CD4-positive, alpha-beta T cell treated with Interleukin-4 for 4 hours (primary cell): ENCODE measurements at places on chromosomes 7 and 10.

DNA sequence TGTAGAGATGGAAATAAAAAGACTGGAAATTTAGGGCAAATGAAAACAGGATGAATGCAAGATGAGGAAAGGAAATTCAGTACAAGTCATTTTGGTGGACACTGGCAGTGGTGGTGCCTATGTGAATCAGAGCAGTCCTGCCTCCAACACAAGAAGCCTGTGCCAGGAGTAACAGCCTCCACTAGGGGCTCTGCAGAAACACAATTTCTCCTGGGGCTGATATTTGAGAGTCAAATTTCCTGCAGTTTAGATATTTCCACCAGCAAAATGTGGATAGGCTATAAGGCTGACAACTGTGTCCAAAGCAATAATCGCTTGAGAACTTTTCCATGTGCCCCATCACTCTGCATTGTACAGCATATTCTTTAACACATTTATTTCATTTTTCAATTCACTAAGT is 4.7 kb upstream of the PLXDC2 start:
- DNase-seq = no peak

DNA sequence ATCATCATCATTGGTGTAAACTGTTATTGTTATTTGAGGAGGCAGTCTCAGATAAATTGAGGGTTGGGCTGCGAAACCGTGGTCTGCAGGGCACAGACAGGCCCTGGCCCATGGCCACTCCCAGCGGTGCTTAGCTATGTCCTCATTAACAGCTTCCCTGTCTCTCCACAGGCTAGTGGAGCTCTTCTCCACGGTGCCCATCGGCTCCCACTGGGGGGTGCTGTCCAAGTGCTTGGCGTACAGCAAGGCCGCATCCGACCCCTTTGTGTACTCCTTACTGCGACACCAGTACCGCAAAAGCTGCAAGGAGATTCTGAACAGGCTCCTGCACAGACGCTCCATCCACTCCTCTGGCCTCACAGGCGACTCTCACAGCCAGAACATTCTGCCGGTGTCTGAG is 21.6 kb downstream of the GPR26 start:
- no peak for DNase-seq

- no peak for DNase-seq
These were observed 40.4 kb downstream of the MTURN start for GRCh38 chr7:30175180-30175579.

DNA sequence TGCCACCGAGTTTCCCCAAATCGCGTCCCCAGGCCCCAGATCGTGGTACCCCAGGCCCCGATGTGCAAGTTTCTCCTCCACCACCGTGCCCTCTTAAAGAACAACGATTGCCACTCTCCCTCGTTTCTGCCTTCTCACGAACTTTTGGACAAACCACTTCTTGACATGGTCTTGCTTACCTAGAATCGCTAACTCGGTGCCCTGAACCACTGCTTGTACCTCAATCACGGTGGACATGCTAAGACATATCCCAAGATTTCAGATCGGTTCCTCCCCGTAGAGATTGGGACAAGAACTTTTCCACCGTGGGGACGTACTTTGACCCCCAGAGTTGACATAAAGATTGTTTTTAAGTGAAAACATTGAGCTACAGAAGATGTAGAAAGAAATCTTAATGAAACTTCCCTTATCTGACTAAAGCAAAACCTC is 477 bp upstream of the ZC3HAV1 start:
- no peak for DNase-seq

DNA sequence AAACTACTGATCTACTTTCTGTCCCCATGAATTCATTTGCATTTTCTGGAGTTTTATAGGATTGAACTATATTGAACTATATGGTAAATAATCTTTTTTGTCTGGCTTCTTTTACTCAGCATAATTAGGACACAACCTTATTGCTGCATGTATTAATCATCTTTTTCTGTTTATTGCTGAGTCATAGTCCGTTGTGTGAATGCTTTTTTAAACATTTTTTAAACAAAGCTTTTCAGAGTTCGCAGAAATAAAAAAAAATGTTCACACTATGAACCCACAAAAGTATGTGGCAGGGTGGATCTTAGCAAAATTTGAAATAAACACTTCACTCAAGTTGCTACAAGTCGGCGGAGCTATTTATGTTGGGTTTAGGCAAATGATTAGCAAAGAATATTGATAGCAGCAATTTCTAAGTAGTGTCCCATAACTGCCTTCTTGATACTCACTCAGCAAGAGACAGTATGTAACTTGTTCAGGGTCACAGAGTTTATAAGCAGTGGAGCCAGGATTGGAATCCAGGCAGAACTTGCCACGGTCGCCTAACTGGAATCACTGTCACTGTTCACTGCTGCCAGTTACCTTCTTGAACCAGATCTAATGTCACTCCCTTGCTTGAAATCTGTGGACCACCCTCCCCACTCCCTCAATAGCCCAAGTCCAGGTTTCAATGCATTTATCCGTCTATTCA is 5.6 kb downstream of the CH25H start:
- no peak for DNase-seq

- DNase-seq = no peak
These were observed 292.9 kb downstream of the BAMBI start for GRCh38 chr10:28970231-28970630.

- no peak for DNase-seq
These were observed 31.0 kb downstream of the PDE1C start for GRCh38 chr7:32039000-32039756.

DNA sequence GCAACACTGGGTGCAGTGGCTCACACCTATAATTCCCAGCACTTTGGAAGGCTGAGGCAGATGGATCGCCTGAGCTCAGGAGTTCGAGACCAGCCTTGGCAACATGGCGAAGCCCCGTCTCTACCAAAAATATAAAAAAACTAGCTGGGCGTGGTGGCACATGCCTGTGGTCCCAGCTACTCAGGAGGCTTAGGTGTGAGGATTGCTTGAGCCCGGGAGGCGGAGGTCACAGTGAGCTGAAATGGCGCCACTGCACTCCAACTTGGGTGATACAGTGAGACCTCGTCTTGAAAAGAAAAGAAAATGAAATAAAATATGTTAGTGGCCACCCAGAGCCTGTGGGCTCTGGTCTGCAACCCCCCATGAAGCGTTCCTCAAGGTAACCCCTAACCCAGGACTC is 13.3 kb downstream of the ITPRIP start:
- DNase-seq = no peak

DNA sequence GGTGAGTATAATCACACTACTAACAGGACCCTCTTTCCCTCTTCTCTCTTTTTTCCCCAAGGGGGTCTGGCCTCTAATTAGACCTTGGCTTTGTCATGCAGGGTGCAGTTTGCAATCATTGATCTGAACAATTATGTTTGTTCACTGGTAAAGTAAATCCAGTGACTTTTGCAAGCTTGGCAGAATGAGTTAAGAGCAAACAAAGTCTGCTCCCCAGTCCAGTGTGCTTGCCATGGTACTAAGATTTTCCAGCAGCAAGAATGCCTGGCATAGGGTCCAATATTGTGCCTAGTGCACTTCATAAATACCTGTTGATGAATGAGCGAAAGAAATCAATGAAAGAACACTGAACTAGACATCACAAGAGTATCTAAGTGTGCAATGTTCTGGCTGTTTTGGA is 43.9 kb downstream of the PLXDC2 start:
- no peak for DNase-seq

GRCh38 chr7:116671681-116672595 is at the start of gene MET:
MET (plus strand) TSS chr7:116672196; CDS start chr7:116699085, 26,889 bp downstream.
- no peak for DNase-seq

DNA sequence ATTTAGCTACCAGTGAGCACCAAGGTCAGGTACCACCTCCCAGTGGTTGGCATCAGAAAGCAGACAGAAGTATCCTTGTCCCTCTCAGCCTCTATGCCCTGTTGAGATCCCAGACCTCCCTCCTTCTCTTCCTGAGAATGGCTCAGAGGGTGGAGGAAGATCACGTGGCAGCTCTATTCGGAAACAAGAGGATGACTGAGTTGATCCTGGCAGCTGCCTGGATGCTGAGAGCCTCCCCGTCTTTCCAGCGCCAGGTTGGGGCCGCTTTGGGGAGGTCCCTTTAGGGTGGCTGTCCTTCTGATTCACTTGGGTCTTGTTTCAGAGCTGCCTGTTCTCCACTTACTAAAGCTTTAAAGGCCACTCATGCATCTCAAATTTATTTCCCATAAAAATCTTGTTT is 36.9 kb upstream of the NPFFR1 start:
- no peak for DNase-seq

GRCh38 chr10:78623578-78624215 is 445.1 kb upstream of the ZMIZ1 start:
- no peak for DNase-seq

GRCh38 chr7:31234836-31235605 is 105.5 kb downstream of the NEUROD6 start:
- no peak for DNase-seq

GRCh38 chr7:6453734-6454133 is 6.0 kb upstream of the DAGLB start:
- no peak for DNase-seq

DNA sequence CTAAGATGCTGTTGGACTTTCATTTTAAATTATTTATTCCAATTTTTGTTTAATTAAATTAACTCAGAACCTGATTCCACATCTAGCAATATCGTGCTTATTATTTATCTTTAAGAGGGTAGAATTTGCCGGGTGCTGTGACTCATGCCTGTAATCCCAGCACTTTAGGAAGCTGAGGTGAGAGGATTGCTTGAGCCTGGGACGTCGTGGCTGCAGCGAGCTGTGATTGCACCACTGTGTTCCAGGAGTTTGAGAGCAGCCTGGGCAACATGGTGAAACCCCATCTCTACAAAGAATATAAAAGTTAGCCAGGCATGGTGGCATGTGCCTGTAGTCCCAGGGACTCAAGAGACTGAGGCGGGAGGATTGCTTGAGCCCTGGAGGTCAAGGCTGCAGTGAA is 47.8 kb downstream of the ZFAND4 start:
- no peak for DNase-seq

DNA sequence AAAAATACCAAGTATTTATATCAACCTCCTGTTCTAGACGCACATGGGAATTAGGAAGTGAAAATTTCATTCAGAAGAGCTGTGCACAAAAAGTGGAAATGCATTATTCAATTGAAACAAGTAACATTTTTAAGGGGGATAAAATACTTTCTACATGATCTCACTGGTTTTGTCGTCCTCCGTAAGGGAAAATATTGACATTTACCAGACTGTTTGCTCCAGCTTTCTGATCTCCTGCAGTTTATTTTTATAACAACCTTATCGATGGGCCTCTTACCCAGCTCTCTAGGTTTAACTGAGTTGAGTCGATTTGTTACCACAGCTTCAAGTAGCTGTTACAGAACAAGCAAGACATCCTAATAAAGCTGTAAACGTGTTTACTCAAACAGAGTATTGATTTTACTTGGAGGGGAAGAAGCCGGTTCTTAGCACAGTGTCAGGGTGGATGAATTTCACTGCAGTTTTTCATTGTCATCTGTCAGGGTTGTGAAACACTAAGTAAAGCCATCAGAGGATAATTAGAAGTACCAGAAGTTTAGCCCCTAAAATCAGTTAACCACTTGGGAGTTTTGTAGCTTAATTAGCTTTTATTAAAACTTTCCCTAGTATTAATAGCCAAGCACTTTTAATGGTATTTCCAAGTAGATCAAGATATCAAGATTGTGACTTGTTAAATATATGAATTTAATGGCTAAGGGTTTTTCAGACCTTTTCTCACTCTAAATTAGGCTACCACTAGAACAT is 142.6 kb upstream of the KAT6B start:
- DNase-seq = no peak

DNA sequence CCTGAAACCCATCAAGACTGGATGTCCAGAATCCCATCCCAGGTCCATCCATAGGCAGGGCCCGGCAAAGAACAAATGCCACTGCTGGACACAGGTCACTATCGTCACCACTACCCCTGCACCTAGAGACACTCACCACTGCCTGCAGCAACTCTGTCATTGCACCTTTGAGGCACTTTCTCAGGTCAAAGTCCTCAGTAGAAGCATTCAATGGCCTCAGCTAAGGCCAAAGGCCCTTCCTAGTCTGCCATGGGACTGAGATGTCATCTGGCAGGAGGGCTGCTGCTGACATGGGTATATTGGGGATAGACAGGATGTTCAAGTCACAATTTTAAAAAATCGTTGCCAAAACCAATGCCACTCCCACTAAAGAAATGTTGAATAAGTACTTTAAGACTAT is 58.7 kb downstream of the GPAM start:
- DNase-seq = no peak

DNA sequence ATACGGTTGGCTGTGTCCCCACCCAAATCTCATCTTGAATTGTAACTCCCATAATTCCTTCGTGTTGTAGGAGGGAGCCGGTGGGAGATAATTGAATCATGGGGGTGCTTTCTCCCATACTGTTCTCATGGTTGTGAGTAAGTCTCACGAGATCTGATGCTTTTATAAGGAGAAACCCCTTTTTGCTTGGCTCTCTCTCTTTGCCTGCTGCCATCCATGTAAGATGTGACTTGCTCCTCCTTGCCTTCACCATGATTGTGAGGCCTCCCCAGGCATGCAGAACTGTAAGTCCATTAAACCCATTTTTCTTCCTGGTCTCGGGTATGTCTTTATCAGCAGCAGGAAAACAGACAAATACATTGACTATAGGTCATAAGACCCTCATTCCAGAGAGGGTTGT is 15.9 kb upstream of the ST8SIA6 start:
- no peak for DNase-seq

- DNase-seq = no peak
These were observed 162.7 kb downstream of the DIP2C start for GRCh38 chr10:526651-527312.

DNA sequence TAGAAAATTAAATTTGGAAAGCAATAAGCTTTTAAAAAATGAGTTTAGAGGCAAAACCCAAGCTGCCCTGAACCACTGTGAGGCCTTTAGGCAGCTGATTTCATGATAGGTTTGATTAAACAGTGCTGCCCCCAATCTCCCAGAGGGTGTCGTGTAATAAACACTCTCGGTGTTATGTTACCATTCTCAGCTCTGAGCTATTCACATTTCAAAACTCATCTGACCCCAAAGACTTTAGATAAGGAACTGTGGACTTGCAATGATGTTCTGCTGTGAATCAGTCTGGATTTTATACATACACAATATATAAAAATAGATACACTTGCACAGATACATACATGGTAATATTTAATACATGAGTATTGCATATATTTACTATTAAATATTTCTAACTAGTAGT is 120.4 kb downstream of the MALRD1 start:
- DNase-seq = no peak

DNA sequence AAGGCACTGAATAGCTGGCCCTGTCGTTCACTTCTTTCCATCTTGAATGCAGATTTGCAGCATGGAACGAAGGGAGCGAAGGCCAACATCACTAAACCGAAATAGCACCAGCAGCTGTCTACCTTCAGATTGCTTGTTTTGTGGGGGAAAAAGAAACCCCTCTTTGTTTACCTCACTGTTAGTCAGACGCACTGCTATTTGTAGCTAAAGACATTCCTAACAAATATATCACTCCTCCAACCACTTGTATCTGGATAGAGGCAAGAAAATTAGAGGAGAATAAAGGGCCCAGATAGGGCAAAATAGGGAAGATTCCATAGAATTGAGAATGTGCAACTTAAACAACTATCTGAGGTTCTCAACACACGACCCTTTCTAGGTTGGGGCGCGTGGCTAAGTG is 26.5 kb downstream of the ANK3 start:
- no peak for DNase-seq

- DNase-seq = no peak
These were observed 73.5 kb downstream of the GRB10 start for GRCh38 chr7:50709151-50709550.

GRCh38 chr7:117489430-117489829 is 9.6 kb downstream of the CFTR start:
- DNase-seq = no peak

- DNase-seq = no peak
These were observed 1020.5 kb downstream of the LRMDA start for GRCh38 chr10:76451911-76452310.

GRCh38 chr10:103843854-103844570 is 11.4 kb downstream of the SH3PXD2A start:
- no peak for DNase-seq
